Cardiac fibroblast (primary cell): ENCODE measurements at places on chromosomes 2 and 18.
A peak's percentile ranks its signal among the peaks of the same experiment; 100 is the strongest.

DNA sequence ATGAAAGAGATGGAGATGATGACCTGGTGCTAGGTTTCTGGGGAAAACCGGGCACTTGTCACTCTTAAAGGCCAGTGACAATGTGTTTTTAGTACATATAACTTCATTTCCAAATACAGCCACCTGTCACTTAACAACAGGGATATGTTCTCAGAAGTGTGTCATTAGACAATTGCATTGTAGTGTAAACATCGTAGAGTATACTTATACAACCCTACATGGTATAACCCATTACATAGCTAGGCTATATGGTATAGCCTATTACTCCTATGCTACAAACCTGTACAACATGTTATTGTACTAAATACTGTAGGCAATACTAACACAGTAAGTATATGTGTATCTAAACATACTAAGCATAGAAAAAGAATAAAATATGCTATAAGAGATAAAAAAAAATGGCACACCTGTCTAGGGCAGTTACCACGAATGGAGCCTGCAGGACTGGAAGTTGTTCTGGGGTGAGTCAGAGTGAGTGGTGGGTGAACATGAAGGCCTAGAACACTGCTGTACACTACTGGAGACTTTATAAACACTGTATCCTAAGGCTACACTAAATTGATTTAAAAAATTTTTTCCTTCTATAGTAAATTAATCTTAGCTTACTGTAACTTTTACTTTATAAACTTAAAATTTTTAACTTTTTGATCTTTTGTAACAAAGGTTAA, 123.2 kb downstream of the THADA start:
- no peak for DNase-seq

- DNase-seq: peak; percentile 95
These were observed at the start of gene ITGAV for GRCh38 chr2:186589612-186590349. Gene ITGAV (plus strand): TSS chr2:186590056. CDS start chr2:186590339, 283 bp downstream.

DNA sequence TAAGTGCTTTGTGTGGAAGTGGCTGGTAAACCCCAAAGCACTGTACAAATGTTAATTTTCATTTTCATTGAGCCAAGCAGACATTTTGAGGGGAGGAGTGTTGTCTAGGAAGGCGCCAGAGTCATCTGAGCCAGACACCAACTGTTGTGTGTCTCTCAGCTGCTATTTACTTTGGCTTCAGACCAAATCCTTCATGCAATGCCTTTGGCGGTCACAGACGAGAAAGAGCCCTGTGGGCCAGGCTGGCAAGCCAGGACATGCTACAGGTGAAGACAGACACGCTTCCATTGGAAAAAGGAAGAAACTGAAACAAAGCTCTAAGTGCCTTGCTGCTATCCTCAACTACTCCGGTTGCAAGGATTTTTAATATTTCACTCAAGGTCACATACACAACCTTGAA, 115.4 kb upstream of the CDC42EP3 start:
- no peak for DNase-seq

- DNase-seq: no peak
These were observed 35.4 kb upstream of the SKOR2 start for GRCh38 chr18:47286776-47287410.

GRCh38 chr2:74739733-74740241, 85.7 kb downstream of the SEMA4F start:
- DNase-seq: no peak

- peak; percentile 81 for DNase-seq
These were observed 255.2 kb upstream of the NRP2 start for GRCh38 chr2:205427112-205427511.

- no peak for DNase-seq
These were observed 46.8 kb downstream of the MRPS5 start for GRCh38 chr2:95074663-95075439.

DNA sequence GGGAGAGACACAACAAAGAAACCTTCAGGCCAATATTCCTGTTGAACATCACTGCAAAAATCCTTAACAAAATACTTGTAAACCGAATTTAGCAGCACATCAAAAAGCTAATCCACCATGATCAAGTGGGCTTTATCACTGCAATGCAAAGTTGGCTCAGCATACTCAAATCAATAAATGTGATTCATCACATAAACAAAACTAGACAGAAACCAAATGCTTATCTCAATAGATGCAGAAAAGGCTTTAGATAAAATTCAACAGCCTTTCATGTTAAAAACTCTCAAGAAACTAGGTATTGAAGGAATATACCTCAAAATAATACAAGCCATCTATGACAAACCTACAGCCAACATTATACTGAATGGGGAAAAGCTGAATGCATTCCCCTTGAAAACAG, 20.6 kb downstream of the GTF2A1L start:
- no peak for DNase-seq

GRCh38 chr2:2015646-2016045, 271.3 kb upstream of the PXDN start:
- DNase-seq: no peak

DNA sequence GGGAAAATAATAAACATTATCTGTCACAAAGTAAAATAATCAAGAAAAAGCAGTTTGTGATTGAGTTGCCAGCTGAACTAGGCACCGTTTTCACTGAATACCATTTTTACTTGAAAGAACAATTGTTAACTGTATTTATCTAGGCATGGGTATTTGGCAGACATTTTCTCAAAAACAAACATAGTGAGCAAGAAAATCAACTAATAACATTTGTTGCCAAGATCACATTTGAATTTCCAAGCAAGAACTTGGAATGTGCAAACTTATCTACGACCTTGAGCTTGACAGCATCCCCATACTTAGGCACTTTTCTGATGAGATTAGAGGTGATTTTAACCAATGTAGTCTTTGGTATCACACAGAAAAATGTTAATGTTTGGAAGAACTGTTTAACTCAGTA, 16.7 kb downstream of the SS18 start:
- DNase-seq: peak; percentile 39

DNA sequence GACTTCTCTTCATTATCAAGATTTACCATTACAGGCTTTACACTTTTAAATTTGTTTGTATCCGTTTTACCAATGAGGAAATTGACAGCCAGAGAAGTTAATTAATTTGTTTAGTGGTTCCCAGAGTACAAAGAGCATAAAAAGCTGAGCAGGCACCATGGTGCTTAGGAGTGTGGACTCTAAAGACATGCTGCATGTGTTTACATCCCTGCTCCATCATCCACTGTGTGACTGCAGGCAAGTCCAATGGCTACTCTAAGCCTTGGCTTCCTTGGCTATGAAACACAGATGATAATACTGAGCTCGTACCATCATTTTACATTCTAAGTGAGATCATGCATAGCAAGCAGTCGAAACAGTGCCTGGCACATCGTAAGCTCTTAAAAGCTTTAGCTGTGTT, 108.0 kb upstream of the SLC35G4 start:
- no peak for DNase-seq

DNA sequence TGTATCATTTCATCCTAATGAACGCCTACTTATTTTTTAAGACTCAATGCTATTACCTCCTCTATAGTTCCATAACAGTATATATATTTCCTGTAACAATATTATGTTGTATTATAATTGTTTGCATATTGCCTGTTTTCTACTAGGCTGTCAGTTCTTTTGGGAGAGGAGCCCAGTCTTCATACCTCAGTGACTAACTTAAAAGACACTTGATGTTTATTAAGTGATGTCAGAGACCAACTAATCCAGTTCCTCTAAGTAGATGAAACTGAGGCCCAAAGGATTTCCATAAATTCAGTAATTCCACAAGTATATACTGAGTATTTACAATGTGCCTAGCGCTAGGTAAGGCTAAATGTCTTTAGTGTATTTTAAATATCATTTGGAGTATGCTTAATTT, 48.9 kb upstream of the AAK1 start:
- peak; percentile 72 for DNase-seq

DNA sequence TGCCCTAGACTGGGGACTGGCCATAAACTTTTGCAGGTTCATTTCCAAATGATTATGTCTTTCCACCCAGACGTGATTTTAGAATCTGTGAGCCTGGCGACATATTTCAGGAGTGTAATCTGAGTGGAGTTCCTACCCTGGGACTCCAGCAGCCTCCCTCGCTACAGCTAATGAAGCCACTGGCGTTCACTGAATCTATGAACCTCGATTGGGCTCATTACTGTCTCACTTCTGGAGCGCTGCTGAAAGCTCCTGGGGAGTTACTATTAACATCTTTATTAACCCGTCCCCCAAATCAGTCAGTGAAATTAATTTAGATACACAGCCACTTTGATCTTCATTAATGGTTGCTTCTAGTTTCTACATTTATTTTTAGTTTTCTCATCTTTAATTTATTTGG, 56.5 kb downstream of the CDK15 start:
- no peak for DNase-seq

DNA sequence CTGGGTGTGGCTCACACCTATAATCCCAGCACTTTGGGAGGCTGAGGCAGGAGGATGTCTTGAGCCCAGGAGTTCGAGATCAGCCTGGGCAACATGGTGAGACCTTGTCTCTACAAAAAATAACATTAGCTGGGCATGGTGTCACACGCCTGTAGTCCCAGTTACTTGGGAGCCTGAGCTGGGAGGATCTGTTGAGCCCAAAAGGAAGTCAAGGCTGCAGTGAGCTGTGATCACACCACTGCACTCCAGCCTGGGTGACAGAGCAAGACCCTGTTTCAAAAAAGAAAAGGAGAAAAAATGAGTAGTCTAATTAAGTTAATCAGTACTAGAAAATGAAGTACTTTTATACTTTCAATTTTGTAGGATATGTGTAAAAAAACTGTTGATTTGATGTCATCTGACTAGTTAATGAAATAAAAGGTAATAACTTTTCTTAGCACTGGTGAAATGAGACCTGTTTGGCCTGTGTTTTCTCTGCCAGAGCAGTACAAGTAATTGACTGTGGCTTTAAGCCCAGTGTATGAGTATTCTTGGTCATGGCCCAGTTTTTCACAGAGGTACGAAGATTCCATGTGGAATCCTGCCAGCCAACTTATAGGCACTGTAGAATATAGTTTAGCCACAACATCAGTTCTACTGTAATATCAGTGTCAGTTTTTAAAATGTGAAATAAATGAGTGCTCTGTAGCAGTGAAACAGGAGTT, 35.8 kb downstream of the MFSD6 start:
- peak; percentile 51 for DNase-seq

- DNase-seq: peak; percentile 99
These were observed 76.1 kb downstream of the THADA start for GRCh38 chr2:43519643-43520221.

DNA sequence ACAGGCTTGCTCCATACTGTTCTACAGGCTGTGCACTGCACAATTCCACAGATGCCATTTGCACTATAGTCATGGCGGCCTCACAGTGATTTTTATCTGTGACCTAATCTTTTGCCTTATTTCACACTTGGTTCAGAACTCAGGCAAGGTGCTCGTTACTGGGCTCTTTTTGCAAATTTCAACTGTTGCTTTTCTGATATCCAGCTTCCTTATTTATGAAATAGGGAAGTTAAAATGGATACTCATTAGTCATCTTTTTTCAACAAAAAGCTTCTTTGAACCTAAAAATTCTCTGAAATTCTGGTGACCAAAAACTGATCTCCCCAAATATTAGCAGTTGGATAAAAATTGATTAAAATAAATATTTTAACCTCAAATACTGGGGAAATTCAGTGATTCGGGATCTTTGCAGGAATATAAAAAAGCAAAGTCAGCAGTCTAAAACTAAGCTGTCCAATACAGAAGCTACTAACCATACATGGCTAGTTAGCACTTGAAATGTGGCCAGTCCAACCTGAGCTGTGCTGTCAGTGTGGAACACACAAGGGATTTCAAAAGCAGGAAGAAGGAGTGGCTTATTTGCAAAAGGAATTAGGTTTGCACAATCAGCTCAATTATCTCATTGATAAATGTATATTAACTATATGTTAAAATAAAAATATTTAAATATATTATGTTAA, 134.4 kb downstream of the COL4A4 start:
- DNase-seq: no peak

DNA sequence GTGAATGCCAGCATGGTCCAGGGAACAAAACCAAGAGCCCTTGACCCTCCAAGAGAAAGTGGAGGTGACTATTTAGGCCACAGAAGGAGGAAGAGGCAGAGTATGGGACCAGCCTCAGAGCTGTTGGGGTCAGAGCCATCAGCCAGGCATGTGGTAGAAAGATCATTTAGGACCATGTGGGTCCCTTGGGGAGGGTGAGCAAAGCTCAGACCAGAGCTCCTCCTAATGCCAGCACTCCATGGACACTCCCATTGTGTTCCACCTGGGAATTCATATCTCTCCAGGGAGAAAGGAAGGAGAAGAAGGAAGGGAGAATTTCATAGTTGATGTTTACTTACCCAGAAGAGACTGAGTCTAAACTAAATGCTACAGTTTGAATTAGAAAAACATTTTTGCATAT, 73.2 kb downstream of the CYBRD1 start:
- no peak for DNase-seq

DNA sequence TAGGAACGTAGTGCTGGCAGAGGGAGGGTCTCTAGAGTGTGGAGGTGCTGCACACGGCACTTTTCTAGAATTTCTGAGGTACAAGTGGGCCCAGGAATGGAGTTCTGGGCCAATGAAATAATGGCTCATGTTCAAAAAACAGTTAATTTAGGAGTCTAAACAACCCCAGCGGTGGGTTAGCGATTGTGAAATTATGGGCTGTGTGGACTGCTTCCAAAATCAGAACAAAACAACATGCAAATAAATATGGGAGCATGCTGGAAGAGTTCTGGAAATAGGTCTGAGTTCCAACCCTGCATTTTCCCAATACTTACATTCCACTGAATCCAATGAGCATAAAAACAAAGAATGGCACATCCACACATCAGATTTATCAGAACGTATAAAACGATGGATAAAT, 317.6 kb downstream of the AFF3 start:
- no peak for DNase-seq

GRCh38 chr2:175926272-175926671, 75.8 kb downstream of the LNPK start:
- DNase-seq: peak; percentile 58

GRCh38 chr2:195779491-195779890, 122.5 kb downstream of the SLC39A10 start:
- peak; percentile 32 for DNase-seq

DNA sequence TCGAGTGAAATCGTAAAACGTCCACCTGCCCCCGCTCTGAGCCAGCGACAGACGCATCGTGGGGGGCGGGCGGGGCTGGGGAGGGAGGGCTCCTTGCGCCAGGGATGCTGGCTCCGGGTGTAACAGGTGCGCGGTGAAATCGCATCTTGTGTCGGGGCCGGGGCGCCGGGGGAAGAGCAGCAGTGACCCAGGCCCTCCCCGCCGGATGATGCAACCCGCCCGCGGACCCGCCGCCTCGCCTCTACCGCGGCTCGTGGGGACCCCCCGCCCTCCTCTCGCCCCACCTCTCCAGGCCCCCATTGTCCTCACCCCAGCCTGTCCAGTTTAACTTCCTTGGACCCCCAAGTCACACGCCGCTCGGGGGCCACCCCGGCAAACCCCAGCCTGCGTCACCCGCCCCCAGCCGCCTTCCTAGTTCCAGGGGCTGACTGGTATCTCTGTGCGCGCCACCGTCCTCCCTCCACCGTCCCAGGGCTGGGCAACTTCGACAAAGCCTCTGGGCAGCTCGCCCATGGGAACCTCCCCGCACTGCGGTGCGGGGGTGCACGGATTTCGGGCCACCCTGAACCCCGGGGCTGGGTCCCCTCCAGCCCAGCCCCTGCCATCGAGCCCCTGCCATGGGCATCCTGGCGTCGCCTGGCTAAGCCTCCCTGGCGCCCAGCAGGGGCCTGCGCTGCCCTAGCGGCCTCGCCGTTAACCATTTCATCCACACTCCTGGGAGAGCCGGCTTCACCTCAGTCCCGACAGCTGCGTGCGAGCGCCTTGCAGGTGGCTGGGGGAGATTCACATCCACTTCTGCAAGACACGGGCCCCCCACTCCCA, 799 bp upstream of the KIF1A start:
- no peak for DNase-seq

- no peak for DNase-seq
These were observed 833.2 kb downstream of the GALR1 start for GRCh38 chr18:78082816-78083215.
